ENCODE measurements at places on chromosomes 3 and 15.

- DNase-seq: no peak
Measured at GRCh38 chr15:41634072-41634626, 26.1 kb upstream of the MGA start.

- DNase-seq: no peak
Measured at GRCh38 chr15:95252404-95252803, 1021.0 kb downstream of the MCTP2 start.

DNA sequence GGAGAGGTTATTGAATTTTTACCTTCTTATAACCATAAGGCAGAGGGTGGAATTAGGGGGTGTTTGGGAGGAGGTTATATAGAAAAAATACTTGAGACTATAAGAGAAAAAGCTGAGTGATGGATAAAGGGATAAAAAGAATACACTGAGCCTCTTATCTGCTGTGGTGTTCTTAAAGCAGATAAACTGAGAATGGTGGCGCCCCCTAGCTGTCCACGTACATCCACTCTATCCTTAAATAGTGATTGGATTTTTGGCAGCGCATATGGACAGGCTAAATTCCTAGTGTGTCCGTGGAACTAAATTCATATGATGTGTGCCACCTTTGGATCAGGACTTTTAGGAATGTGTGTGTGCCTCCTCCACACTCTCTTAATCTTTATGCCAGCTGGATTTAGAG is 121.1 kb downstream of the OXSM start:
- peak; percentile 24 for DNase-seq

DNA sequence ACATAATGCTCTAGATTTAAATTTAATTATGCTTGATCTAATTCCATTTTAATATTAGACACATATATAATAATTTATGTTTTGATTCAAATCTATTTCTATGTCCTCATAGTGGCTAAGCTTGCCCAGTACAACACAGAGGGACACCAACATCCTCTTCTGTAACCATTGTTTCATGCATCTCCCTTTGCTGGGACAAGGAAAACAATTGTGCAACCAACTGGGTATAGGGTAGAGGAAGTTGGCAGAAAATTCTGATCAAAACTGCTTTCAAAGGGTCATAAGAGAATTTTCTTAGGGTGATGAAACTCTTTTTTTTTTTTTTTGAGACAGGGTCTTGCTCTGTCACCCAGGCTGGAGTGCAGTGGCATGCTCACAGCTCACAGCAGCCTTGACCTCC is 121.4 kb upstream of the SGO1 start:
- no peak for DNase-seq

GRCh38 chr3:159974-160373 is 36.6 kb upstream of the CHL1 start:
- no peak for DNase-seq

GRCh38 chr15:53251996-53252395 is 461.9 kb upstream of the ONECUT1 start:
- DNase-seq: no peak

Data from K562 (cell line).